ENCODE measurements at places on chromosomes 2 and 18.

GRCh38 chr2:129901754-129902415 lies 77.6 kb upstream of the RAB6C start:
- H3K36me3 ChIP-seq, result no peaks in the 10 kb centered on the region
- H3K27ac ChIP-seq, result no peak overlapping the region
- DNase-seq, result no peak
- H3K27me3 ChIP-seq, result no peaks in the 10 kb centered on the region

DNA sequence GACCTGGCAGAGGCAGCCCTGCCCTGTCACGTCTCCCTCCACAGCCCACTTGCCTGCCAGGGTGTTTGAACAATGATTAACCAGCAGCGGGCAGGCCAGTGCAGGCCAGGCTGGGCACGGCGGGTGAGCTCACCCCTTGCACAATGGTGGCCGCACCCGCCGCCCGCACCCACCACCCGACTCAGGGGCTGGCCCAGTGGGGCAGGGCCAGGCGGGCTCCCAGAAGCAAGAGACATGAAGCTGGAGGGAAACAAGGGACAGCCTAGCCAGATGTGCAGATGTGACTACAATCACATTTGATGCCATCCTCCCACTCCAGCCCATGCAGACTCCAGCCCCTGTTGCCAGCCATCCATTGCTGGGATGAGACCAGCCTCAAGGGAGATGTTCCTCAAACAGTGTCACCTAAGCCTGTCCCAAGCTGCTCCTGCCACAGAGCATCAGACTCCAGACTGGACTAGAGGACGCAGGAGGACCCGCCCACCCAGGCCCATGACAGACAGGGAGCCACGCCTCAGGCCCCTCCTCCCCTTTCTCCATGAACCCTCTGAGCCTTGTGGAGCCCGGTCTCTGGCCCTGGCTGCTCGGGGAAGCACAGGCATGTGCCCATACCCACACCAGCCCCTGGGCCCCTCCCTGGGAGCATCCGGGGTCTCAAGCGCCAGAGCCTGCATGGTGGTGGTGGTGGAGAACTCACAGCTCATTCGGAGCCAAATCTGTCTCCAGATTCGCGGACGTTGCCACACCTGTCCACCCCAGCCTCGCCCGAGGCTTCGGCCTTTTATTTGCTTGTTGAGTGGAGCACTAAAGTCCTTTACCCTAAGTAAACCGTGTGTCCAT lies 45.0 kb downstream of the SDC1 start:
- H3K27ac ChIP-seq, result no peak overlapping the region
- no peaks in the 10 kb centered on the region for H3K36me3 ChIP-seq
- H3K27me3 ChIP-seq, result no peaks in the 10 kb centered on the region
- no peak for DNase-seq
- no peaks in the 10 kb centered on the region for H3K4me1 ChIP-seq
- no peak overlapping the region for H3K4me3 ChIP-seq

DNA sequence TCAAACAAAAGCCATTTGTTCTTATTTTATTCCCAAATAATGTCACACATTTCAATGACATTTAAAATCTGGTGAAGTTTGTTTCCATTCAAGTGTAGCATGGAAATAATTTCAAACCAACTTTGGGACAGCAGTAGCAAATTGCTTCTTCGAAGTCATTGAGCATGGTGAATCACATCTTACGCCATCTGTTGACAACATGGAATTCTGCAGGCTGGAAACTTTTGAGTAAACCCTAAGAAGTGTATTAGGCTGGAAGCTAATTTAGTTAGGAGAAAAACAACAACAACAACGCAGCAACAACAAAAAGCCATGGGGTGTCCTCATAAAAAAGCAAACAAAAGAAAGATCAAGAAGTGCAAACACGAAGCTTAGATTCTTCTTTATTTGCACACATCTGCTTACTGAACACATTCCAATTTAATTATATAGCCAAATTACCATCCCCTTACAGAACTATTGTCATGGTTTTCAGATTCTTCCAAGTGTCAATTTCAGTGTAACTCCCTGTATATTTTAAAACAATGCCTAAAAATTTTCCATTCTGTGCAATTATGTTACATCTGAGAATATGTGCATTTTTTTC lies 659.0 kb upstream of the CDH7 start:
- H3K36me3 ChIP-seq, result no peaks in the 10 kb centered on the region
- DNase-seq, result peak; percentile 60
- H3K4me1 ChIP-seq, result no peaks in the 10 kb centered on the region
- no peak overlapping the region for H3K27ac ChIP-seq

DNA sequence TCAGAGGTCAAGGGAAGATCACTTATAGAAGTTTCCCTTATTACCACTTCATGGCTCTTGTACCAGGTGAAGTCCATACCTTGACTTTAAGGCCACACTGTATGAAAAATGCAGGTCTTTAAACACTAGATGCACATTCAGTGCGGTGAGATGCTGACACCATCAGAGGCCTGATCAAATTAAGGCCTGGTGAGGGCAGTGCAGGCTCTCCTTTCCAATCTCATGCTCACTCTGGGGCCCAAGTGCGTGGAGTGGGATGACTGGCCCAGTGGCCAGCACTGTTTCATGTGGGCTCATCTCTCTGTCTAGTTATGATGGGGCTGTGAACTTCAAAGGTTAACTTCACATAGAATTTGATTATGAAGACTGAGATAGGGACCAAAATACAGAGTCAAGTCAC lies 281.1 kb downstream of the SLC4A3 start:
- no peaks in the 10 kb centered on the region for H3K4me1 ChIP-seq
- no peak for DNase-seq
- H3K4me3 ChIP-seq, result no peak overlapping the region
- H3K27ac ChIP-seq, result no peak overlapping the region

DNA sequence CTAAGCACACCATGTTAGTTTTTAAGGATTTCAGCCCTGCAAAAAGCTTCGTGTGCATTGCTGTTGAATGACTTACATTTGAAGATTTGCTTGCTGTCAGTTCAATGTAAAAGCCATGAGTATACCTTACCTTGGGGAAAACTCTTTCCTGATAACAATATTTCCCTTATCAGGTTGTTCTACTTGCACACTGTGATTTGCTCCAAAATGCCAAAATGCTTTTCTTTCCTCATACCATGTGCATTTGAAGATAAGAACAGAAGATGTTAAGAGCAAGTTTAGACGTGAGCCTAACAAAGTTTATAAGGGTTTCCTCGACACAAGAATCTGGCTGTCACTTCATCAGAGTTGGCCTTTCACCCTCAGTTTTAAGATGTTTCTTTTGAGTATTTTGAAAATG lies 57.6 kb downstream of the SCN1A start:
- H3K4me1 ChIP-seq, result no peaks in the 10 kb centered on the region
- no peak overlapping the region for H3K27ac ChIP-seq
- H3K36me3 ChIP-seq, result no peaks in the 10 kb centered on the region
- no peak for DNase-seq
- H3K4me3 ChIP-seq, result no peak overlapping the region

DNA sequence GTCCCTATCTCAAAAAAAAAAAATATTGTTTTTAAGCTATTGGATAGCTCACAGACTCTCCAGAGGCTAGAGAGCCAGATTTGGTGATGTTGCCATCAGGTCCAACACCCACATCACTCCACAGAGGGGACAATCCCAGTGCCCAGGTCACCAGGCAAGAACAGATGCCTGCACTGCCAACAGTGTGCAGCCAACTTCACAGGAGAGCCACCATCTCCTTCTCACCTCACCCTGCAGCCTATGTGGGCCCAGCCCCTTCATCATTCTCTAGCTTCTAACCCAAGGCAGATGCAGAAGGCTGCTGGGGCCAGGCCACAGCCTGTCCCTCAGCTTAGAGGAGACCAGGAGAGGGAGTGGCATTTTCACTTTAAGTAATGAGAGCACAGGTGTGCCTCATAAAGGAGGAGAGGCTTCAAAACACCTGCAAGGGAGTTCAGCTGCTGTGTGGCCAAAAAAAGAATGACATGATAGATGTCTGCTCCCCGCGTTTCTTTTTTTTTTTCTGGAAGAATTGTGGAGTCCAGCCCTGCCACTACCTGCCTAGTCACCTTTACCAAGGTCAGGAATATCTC lies 98.0 kb upstream of the ZSWIM2 start:
- no peaks in the 10 kb centered on the region for H3K27me3 ChIP-seq
- H3K4me3 ChIP-seq, result peak overlapping the region; percentile 11
- peaks cover 40% of the 10 kb centered on the region for H3K4me1 ChIP-seq
- H3K36me3 ChIP-seq, result no peaks in the 10 kb centered on the region
- peak overlapping the region; percentile 83 for H3K27ac ChIP-seq

DNA sequence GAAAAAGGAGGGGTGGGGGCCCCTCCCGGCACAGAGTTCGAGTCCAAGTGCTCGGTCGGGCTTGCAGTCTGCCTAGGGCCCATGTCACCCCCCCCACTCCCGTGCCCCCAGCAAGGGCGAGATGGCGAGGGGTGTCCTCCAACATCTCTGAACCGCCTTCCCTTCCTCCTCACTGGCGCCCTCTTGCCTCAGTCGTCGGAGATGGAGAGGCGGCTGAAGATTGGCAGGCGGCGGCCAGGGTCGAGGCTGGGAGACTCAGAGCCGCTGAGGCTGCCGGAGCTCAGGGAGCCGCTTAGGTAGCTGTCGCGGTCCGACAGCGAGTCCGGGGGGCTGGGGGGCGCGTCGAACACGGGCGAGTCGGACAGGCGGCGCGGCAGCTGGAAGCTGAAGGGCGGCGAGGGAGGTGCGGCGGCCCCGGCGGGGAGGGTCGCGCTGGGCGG lies 2.3 kb downstream of the ZFP36L2 start:
- H3K36me3 ChIP-seq, result peaks cover 10% of the 10 kb centered on the region
- no peaks in the 10 kb centered on the region for H3K27me3 ChIP-seq
- peaks cover 16% of the 10 kb centered on the region for H3K4me1 ChIP-seq
- peak; percentile 53 for DNase-seq

DNA sequence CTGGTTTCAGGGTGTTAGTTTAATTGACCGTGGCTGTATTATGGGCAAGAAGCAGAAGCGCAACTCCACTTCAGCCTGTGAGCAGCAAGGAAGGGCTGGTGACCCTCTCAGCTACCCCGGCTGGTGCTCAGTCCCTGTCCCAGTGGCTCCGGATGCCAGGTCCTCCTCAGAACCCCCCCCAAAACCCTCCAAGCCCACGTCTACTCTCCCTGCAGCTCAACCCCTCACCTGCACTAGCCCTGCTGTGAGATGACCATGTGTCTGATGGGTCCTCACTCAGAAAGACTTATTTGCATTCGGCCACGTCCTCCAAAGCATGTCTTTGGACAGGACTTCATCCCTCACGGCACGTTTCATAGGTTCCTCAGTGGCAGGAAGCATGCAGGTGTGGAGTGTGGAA lies 119.7 kb upstream of the ALKAL2 start:
- H3K27me3 ChIP-seq, result no peaks in the 10 kb centered on the region
- H3K4me3 ChIP-seq, result no peak overlapping the region
- no peaks in the 10 kb centered on the region for H3K36me3 ChIP-seq

- no peak for DNase-seq
- H3K4me3 ChIP-seq, result no peak overlapping the region
- no peaks in the 10 kb centered on the region for H3K36me3 ChIP-seq
- no peak overlapping the region for H3K27ac ChIP-seq
- no peaks in the 10 kb centered on the region for H3K27me3 ChIP-seq
Observed at GRCh38 chr2:79846878-79847277, 334.0 kb downstream of the CTNNA2 start.

- DNase-seq, result no peak
- H3K27ac ChIP-seq, result no peak overlapping the region
- no peaks in the 10 kb centered on the region for H3K4me1 ChIP-seq
- no peaks in the 10 kb centered on the region for H3K36me3 ChIP-seq
- no peak overlapping the region for H3K4me3 ChIP-seq
Observed at GRCh38 chr2:219167997-219168396, 1.8 kb downstream of the SLC23A3 start.

GRCh38 chr2:209383212-209383611 lies 40.6 kb upstream of the MAP2 start:
- H3K27me3 ChIP-seq, result no peaks in the 10 kb centered on the region
- DNase-seq, result peak; percentile 39
- peaks cover 23% of the 10 kb centered on the region for H3K4me1 ChIP-seq
- no peak overlapping the region for H3K4me3 ChIP-seq
- H3K27ac ChIP-seq, result no peak overlapping the region
- H3K36me3 ChIP-seq, result no peaks in the 10 kb centered on the region

DNA sequence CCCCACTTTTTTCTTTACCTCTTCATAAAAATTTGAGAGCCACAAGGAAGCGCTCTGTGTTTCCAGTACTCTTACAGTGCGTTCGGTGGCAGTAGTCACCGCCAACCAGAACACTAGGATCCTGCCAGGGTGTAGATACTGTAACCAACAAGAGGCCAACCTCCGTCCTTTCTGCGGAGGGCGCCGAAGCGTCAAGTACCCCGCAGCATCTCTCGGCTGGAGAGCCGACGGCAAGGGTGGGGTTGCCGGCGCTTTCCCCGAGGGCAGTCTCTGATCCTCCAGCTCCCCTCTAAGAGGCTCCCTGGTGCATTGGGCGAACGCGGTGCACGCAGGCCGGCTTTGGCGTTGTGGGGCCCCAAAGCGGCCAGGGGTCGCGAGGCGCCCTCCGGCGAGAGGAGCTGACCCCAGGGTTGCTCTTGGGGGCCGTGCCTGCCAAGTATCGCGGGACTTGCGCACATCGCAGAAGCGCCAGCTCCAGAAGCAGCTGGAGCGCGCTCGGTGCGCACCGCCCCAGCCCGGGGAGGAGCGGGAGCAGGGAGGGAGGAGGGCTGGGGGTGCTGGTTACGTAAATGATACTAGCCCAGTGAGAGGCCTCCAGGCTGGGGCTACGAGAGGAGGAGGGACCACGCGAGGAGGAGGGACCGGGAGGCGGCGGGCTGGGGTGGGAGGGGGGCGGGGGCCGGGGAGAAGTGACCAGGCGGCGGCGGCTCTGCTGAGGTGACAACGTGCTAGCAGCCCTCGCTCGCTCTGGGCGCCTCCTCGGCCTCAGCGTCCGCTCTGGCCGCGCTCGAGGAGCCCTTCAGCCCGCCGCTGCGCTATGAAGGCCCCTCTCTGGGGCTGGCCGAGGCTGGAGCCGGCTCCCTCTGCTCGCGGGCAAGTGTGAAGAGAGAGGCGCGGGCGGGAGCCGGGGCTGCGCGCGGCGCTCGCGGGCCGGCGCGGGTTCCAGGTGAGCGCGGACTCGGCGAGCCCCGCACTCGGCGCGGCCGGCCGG lies at the start of gene GALNT13:
Gene GALNT13, plus strand, starts transcription at position 692 of the 991 bp plus-strand sequence.
- peak; percentile 88 for DNase-seq
- H3K4me1 ChIP-seq, result no peaks in the 10 kb centered on the region
- H3K27me3 ChIP-seq, result no peaks in the 10 kb centered on the region

DNA sequence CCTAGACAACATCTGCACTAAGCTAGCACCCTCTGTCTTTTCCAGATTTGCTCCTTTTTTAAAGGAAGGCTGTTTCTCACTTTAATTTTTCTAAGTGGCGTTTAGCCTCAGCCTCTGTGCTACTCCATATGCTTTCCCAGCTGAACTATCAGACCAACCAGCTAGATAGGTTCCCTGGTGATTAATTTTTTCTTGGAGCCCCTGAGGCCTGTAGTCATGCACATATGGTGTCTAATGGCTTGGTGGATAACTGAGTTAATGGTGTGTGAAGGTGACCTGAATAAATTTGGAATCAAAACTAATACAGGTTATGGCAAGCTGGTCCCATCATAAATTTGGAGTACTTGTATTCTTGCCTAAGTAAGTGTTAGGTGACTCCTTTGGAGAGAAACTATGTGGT lies 135.5 kb downstream of the MGAT5 start:
- no peak overlapping the region for H3K27ac ChIP-seq
- no peak for DNase-seq
- H3K36me3 ChIP-seq, result 0 out of 2 replicates have a peak, but pooled peaks cover 3% of the 10 kb centered on the region

GRCh38 chr2:71901466-71901865 lies 246.2 kb downstream of the CYP26B1 start:
- H3K27ac ChIP-seq, result no peak overlapping the region
- no peaks in the 10 kb centered on the region for H3K36me3 ChIP-seq
- no peaks in the 10 kb centered on the region for H3K27me3 ChIP-seq
- no peak for DNase-seq
- no peaks in the 10 kb centered on the region for H3K4me1 ChIP-seq
